Dorsolateral prefrontal cortex (tissue), 122 donors: ENCODE measurements at places on chromosomes 1 and 21. TPM values are rescaled to one million over a fixed set of nuclear protein-coding genes. Genes with fewer than 3 reads are reported as not detected.

The KLHL21 gene
- 46.9 TPM for total RNA-seq

The GRHL3 gene
- 0.33 TPM for total RNA-seq

The CFAP141 gene
- not detected for total RNA-seq

The TMEM79 gene
- total RNA-seq, result 5.7 TPM

The LCE3E gene
- not detected for total RNA-seq

The VWA5B1 gene
- total RNA-seq, result 0.46 TPM

The SYNC gene
- 9.9 TPM for total RNA-seq

The VTCN1 gene
- not detected for total RNA-seq

The PDZK1 gene
- not detected for total RNA-seq

The PADI1 gene
- total RNA-seq, result not detected

The ABCD3 gene
- 29.3 TPM for total RNA-seq

The NRAS gene
- total RNA-seq, result 15.8 TPM

The RXFP4 gene
- not detected for total RNA-seq

The FMO4 gene
- total RNA-seq, result 2.2 TPM

The C1orf94 gene
- 0.74 TPM for total RNA-seq

The KCND3 gene
- 91.4 TPM for total RNA-seq

The AADACL3 gene
- total RNA-seq, result not detected

The PRAMEF11 gene
- not detected for total RNA-seq

The DCDC2B gene
- not detected for total RNA-seq

The MAP3K21 gene
- 6.5 TPM for total RNA-seq

The CNIH3 gene
- total RNA-seq, result 19.9 TPM

The TNFRSF8 gene
- not detected for total RNA-seq

The FALEC gene
- 1.7 TPM for total RNA-seq

The SFN gene
- total RNA-seq, result not detected

The ANKRD34A gene
- 23.0 TPM for total RNA-seq

The SLAMF7 gene
- not detected for total RNA-seq

The RNF186 gene
- not detected for total RNA-seq

The IRF6 gene
- 0.48 TPM for total RNA-seq

The GSTM4 gene
- 59.0 TPM for total RNA-seq

The PALMD gene
- total RNA-seq, result 10.2 TPM

The SNAPIN gene
- total RNA-seq, result 34.4 TPM
